ENCODE measurements at places on chromosomes 13 and 19.

- peak; percentile 86 for DNase-seq
These were observed 3.5 kb upstream of the CIRBP start for GRCh38 chr19:1265615-1266128.

DNA sequence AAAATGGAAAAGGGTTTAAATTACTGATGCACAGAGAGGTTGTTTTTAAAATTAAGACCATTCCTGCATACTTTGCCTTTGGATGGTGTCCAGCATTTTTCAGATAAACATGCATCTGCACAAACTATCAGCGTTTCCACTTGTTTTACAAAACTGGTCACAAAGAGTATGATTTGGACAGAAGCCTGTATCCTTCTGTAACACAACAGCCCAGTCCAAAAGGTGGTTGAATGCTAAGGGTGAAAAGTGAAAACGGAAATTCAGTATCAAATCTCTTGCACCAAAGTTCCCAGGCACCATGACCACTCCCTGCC lies 21.7 kb upstream of the DOCK9 start:
- DNase-seq: no peak

DNA sequence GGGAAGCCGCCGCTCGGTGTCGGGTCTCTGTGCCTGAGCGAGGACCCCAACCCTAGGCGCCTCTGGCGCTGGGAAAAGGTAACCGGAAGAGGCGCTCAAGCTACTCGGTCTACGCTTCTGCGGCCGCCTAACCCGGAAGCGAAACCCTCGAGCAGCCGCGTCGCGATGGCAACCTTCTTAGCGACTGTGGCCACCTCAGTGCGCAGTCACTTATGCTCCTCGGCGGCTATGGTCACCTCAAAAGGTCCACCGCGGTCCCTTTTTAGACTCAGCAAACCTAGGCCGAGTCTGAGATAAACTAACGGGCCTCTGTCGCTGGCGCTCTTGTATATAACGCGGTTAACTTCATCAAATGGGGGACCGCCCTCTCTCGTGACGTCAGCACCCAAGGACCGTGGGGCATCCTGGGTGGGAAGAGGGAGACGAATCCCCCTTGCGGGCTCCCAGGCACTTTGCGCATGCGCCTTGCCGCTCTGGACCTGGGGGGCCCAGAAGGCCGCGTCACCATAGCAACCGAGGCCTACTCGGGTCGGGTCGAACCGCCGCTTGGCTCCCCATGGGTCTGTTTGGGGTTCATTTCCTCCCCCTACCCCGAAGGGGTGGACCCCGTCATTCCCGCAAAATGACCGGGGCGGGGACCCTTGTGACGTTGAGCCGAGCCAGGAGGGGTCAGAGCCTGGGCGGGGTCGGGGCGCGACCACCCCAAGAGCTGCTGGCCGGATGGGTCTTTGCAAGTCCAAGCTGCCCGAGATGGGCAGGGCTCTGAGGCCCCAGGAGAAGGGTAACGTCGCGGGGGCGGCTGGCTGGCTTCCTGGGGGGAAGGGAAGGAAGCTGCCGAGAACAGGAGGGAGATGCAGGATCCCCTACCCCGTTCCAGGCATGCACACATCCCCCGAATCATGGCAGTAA lies at the start of gene GTF2F1:
GTF2F1 (minus strand) TSS at position 91 of the 909 bp plus-strand sequence. CDS start 169 bp downstream, outside the sequence.
- peak; percentile 97 for DNase-seq

GRCh38 chr19:35433448-35433847 lies 14.6 kb upstream of the FFAR2 start:
- no peak for DNase-seq

DNA sequence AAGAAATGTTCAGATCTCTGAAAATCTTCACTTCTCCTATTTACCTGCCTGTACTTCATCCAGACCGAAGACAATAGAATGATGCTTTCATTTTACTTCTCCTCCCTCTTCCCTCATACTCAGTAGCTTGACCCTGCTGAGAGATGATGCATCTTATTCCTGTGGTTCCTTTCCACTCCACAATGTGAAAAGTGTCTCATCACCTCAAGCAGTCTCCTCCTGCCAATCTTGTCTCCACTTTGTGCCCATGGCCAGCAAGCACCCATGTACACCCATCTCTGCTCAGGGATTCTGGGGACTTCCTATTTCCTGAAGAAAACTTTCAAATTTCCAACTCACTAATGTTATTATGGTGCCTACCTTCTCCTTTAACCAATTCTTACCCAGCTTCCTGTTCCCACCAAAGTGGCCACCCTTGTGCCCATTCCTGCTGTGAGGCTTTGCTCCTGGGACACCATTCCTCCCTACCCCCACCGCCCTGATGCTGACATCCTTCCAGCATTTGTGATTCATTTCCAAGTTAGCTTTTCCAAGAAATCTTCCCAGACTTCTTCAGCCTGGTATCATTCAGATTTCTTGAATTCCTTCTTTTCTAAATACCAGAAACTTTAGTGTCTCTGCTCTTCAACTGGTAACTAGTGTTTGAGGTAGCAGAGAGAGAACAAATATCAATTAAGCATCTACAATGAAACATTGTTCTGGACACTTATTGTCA lies 212.5 kb downstream of the POSTN start:
- peak; percentile 80 for DNase-seq

GRCh38 chr19:2166741-2167738 lies 3.3 kb downstream of the DOT1L start:
- peak; percentile 27 for DNase-seq
